ENCODE measurements at places on chromosomes 3 and 15.

GRCh38 chr15:35055416-35056105 is 29.5 kb downstream of the NANOGP8 start:
- no peak for DNase-seq

GRCh38 chr15:69289342-69290146 is 9.2 kb upstream of the PAQR5 start:
- DNase-seq: no peak

DNA sequence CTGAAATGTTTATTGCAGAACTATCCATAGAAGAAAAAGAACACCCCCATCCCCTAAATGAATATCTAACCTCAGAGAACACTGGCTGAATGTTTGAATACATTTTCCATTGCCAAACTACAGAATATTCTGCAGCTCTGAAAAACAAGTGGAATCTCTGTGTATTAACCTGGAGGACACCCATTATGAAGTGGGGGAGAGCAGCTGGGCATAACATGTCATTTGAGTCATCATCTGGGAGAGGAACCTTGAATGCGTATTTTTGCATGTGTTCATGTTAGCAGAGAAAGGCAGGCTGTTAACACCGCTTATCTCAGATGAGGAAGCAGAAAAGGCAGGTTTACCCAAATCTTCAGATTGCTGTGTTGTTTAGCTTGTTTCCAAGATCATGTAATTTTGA is 31.5 kb downstream of the ESYT3 start:
- no peak for DNase-seq

DNA sequence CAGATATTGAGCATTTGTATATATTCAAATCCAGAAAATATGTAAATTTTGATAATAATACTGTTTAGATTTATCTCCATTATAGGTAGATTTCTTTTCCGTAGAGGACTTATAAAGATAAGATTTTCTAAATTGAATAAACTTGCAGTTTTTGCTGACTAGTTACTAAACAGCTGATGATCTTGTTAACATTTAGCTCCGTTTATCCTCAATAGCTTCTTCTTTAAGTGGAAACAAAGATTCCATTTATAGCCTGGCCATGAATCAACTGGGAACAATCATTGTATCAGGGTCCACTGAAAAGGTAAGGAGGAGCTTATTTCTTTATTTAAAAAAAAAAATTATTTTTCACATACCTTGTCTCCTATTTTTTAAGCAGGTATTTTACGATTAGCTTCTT is 16.7 kb downstream of the WDR48 start:
- DNase-seq: no peak

GRCh38 chr15:85639752-85640381 is 154.9 kb downstream of the KLHL25 start:
- DNase-seq: no peak

DNA sequence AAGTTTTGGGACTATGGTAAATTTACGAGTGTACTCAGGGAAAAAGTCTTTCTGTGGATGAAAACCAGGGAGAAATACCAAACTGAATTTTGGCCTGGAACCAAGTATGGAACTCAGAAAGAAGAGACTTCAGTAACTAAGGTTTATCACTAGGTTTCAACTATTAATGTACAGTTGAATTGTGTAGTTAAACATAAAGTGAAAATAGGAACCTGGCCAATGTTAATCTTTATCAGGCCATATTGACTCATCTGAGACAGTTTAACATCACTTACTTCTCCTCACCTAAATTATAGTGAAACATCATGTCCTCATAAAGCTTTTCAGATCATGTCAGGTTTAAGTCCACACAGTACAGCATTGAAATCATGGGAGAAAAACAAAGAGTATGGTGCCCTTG is 197.7 kb downstream of the LSAMP start:
- DNase-seq: no peak

DNA sequence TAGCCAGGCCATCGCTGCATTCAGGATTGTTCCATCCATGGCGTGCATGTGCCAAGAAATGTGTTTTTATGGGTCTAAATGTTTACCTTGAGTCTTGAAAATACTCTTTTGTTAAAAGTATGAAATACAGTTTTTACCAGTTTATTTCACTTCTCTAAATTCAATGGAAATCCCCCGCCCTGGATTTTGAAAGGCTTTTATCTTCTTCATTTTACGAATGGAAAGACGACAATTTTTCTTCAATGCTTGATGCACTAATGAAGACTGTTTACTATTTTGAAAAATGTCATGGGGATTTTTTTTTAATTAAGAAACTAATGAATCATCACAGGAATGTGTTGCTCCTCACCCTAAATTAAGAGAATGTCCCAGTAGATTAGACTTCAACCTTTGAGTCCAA is 83.5 kb downstream of the FAM81A start:
- no peak for DNase-seq

DNA sequence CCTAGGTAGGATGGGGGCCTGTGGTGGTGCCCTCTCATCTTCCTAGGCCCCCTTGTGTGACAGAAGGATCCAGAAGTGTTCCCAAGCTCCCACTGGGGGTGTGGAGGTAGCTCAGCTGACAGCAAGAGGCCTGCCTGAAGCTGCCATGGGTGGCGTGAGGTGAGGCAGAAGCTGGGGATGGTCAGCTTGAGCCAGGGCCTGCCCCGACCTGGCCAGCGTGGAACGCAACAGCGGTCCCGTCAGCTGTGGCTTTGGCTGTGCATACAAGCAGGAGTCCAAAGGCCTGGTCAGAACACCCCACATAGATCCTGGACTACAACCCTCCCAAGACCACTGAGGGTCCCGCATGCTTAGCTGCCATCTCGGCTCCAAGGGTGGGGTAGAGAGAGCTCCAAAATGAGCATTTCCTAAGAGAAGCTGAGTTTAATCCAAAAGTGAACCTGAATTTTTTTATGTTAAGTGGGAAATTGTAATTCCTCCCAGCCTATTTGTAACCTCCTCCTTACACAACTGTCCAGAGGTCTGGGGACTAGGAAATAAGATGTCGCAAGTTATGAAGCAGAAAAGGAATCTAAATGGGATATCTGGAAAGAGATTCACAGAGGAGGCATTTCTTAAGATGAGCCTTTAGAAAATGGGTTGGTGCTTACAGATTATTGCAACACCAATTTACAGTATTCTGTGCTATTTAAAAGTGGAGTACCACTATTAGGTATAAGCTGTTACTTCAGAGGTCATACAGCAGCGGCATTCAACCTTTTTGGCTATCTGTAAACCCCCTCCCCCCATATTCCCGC is 9.9 kb upstream of the PLA2G4D start:
- DNase-seq: no peak

DNA sequence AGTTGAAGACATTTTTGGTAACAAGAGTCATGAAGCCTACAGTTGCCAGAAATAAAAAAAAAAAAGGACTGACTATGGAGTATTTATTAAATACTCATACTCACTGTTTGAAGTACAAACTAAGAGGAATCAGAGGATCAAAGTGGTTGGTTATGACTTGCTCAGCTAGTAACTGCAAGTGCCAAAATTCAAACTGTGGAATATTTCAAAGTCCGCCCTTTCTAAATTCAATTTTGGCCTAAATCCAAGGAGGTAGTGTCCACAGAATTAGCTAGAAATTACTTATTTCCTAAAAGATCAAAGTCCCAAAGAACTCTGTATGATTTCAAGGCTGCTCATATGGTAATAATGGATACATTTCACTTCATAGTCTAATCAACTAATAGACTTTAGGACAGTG is 274.5 kb downstream of the ZBTB20 start:
- DNase-seq: no peak

- DNase-seq: no peak
Observed at GRCh38 chr15:49918121-49918520, 200.9 kb downstream of the ATP8B4 start.

DNA sequence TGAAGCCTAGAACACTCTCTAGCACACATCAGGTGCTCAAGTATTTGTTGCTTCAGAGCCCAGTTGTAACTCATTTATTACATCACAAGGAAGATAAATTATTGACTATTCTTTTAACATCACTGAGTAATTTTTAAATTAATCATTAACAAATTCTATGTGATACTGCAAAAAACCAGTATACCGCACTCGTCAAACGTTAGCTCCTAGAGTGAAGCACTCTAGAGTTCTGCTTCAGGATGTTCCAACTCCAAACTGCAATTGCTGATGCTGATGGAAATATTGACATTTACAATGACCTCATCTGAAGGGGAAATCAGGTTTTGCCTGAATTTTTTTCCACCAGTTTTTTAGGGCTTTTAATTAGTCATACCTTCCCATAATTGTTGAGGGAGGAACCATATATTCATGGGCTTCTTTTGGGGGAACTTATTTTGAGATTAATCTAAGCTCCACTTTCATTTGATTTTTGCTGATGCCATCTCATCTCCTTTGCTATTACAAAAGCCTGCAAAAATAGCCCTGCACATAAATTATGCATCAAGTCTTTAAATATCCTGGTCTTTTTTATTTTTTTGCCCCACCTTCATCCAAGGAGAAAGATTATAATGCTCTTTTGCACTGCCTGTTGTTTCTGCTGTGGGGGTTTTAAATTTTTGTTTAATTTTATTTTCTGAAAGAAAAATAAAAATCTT is 123.0 kb upstream of the STAC start:
- DNase-seq: no peak

DNA sequence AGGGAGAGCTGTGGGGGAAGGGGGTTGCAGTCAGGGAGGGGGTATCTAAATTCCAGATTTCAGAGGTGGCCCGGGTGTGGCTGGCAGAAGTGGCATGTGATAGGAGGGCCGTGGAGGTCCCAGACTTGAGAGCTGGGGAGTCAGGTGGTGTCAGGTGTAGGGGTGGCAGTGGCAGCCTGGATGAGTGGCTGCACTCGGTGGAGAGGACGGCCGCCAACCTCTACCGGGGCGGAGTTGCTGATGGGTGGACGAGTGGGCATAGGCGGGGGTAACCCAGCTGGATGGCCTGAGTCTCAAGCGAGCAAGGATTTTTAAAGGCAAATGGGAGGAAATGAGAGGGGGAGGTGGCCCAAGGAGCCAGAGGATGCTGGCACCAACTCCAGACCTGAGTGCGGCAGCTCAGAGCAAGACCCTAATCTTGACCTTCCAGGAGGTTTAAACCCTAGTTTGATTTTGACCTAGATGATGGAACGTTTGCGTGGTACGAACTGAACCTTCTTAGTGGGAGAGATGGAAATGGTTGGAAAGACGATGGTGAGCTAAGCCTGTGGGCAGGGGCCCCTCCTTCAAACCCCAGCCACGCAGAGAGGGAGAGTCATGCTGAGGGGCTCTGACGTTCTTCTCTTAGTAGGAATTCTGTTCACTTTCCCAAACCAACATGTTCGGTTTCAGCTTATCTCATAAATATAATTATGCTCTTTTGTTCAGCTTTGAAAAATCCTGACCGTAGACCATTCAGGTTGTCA is 8.0 kb downstream of the TRAK1 start:
- DNase-seq: no peak

DNA sequence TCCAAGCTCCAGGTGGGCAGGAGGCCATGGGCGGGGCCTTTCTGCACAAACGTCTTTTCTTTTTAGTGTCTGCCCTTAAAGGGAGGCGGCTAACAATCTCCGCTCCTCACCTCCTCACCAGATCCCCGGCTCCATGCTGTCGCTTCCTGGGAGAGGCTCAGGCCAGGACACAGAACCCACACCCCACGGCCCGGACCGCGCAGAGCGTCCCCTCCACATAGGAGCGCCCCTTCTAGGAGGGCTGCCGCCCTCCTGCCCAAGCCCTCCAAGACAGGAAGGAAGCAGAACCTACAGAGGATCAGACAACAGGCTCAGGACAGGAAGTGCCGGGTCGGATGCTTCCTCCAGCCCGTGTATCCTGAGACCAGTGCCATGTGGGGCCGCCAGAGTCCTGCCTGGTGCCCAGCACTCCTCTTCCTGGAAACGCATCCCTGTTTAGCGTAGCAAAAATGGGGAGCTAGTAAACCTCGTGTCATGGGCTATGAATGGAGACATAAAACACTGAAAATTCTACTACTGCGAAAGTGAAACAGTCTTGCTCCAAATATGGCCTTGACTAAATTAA is 83.2 kb upstream of the ATP10A start:
- DNase-seq: no peak

- no peak for DNase-seq
Observed at GRCh38 chr3:184325715-184326369, 11.4 kb downstream of the EIF4G1 start.

Measured in activated T-cell treated with anti-CD3 and anti-CD28 coated beads, Interleukin-2, amount 50 U/mL, for 1 hour (primary cell).